ENCODE measurements at places on chromosomes 1 and 21.

DNA sequence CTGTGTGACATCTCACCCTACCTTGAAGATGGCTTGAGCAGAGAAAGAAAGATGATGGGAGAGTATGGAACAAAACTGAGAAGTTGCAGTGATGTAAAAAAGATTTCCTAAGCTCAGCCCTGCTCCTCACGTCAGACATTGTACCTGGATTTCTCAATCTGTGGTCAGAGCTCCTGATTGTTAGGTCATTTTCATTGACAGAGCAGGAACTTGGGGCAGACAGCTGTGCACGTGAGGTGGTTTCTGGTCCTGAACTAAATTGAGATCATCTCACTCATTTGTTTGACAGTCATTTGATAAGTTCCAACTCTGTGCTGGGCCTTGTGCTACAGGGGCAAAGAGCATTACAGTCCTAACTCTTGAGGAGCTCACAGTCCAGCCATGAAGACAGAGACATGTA lies 10.2 kb downstream of the TRAF3IP3 start:
- no peak for DNase-seq

DNA sequence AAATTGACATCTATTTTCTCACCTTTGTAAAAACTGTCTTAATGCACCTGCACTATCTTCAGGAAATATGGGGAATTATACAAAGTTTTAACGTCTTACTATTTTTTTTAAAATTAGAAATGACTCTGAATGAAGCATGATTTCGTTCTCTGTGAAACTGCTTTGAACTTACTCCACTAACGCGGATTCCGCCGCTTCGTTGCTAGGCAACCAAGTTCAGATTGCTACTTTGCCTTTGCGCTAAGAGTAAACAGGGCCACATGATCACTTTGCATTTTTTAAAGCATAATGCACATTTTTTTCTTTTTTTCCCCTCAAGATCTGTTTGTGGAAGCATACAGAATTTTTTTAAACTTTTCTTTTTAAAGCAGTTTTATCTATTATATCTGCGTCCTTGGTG lies 690.5 kb downstream of the BRINP3 start:
- DNase-seq = no peak

GRCh38 chr1:174949061-174949460 lies 50.7 kb upstream of the CACYBP start:
- DNase-seq = no peak

GRCh38 chr1:24915816-24916602 lies 14.1 kb downstream of the RUNX3 start:
- no peak for DNase-seq

DNA sequence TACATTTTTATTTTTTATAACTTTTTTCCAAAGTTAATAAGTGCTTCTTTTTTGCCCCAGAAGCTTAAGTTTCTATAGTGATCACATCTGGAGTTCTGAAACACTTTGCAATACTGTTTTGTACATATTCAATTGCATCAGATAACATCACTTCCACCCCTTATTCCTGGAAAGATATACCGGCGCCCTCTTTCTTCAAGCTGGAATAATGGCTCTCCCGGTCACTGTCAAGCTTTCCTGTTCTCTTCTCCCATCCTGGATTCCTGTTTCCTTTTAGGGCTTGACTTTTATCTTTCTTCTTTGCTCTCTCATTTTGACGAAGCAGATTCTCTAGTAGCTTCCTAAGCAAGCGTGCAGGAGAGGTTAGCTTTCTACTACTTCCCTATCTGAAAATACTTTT lies 1866.8 kb downstream of the MRPL39 start:
- DNase-seq = no peak

DNA sequence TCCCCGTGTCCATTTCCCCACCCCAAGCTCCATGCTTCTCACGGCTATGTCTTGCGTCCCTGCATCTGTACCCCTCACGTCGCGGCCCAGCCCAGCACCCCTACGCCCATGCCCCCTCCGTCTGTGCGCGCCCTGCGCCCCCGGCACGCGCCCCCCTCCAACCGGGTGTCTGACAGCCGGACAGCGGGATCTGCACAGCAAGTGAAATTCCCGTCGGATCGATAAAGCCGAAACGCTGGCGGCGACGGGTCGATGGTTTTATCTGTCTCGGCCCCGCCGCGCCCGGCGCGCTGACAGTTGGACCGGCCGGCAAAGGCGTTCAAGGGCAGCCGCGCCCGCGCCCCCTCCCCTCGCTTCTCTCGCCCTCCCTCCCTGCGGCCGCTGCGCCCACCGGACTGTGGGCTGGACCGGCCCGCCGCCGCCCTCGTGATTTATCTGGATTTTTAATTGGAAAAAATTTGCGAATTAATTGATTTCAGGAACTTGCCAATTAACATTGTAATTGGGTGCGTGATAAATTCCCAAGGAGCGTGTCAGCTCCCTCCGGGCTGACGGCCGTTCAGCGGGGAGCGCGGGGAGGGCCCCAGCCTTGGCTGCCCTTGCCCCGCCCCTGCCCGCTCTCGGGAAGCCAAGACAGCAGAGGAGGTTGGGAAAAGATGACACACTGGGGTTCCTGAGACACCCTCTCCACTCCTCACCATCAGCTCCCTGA lies 57.1 kb downstream of the TMEM53 start:
- no peak for DNase-seq
